ENCODE measurements at places on chromosomes 12 and 14.

DNA sequence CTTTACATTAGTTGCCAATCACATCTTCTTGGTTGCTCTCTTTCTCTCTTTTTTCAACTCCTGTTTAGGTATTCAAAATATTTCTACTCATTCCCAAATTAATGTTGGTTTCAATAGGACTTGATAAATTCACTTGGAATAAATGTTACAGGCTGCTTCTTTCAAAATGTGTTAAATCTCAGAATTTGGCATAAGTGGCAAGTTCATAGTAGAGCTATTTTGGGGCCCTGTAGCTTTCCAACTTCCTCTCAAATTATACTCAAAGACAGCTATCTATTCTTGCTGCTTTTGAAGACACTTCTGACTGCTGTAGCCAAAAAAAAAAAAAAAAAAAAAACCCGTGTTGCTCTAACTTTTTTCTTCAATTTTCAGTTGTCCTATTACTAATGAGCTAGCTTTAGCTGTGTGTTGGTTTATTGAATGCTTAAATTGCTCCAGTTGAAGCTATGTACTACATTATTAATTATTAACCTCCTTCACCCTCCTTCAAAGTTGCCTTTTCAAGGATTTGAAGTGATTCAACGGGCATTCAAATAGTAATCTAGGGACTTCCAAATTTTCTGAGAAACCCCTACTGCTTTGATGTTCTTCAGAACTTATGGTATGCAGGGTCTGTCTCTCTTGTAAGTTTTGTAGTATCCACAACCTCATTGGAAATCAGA lies 554.6 kb upstream of the FLRT2 start:
- no peak for DNase-seq

- no peak for DNase-seq
Observed at GRCh38 chr12:1502379-1502720, 92.0 kb downstream of the FBXL14 start.

DNA sequence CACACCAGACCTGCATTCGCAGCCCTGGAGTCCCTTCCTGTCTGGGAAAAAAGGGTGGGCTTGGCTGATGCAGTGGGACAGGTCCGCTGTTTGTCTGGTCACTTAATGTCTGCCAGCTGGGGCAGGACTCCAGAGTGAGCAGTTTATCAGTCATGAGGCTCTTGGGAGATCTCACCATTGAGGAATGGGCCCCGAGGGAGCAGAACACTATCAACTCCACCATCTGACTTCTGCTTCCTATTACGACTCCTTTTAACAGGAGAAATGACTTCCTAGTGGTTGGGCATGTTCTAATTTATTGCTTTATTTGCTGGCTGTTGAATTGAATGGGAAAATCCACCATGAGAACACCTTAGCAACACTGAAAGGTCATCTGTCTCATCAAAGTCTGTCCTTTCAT lies 182.5 kb upstream of the RASSF8 start:
- DNase-seq: peak; percentile 58

- no peak for DNase-seq
Observed at GRCh38 chr12:128163086-128163485, 103.9 kb upstream of the TMEM132C start.

DNA sequence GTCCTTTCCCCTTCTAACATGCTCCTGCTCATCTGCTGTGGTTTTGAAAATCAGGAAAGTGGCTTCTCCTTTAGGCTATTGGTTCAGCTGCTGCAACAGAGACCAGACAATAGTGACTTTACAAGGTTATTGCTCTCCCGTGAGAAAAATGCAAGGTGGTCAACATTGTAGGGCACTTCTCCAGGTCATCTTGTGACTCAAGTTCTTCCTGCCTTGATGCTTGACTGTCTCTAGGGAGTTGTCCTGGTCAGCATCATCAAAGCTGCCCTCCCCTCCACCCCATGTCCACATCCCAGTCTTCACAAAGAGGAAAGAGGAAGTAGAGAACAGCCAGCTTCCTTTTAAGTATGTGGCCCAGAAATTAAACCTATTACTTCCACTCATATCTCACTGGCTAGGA lies 3.9 kb upstream of the TMEM63C start:
- DNase-seq: peak; percentile 49

DNA sequence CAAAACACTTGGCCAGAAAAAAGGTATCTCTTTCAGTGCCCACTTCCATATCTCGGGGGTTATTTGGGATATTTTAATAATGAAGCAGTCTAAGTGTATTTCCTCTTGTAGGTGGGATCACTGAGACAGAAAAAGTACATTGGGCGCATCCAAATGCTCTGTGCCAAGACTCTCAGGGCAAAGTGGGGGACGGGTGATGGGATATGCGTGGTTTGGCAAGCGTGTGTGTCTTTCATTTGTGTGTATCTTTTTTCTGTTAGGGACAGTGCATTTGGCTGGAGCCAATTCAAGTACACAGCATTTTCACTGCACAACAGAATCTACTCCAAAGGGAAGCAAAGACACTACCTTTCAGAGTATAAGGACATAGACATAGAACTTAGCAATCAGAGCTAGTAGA lies 29.3 kb downstream of the SSPN start:
- DNase-seq: no peak

- peak; percentile 14 for DNase-seq
Observed at GRCh38 chr14:56119201-56119981, 1.2 kb downstream of the PELI2 start.

GRCh38 chr14:37198273-37198598 lies 499 bp downstream of the MIPOL1 start:
- DNase-seq: no peak

DNA sequence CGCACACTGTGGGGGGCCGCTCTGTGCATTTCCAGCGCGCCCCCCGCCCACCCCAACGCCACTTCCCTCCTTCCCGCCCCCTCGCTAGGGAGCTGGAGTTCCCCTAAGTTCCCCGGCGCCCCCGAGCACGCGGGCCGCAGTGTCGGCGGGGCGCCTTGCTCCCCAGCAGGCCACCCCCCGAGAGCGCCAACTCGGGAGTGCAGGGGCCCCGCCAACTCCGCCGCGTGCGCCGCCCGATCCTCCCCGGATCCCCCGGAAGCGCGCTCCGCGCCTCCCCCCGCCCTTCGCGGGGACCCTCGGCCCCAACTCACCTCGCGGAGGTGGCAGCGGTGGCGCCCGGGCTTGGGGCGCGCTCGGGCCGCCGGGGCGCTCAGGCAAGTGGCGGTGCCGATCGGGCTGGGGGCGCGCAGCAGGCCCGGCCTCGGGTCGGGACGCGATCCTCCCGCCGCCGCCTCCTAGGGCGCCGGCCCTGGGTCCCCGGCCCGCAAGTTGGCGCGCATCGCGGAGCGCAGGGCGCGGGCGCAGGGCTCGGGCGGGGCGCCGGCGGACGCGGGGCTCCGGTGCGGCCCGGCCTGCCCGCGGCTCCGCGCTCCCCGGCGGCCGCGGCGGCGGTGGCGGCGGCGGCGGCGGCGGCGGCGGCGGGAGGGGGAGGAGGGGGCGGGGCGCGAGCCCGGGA lies at the start of gene NCOR2:
NCOR2 (minus strand) TSS at position 616 of the 676 bp plus-strand sequence. CDS start 72,361 bp downstream, outside the sequence.
- peak; percentile 10 for DNase-seq

- no peak for DNase-seq
Observed at GRCh38 chr14:62824086-62824485, 221.2 kb downstream of the KCNH5 start.

- no peak for DNase-seq
Observed at GRCh38 chr12:11717519-11717961, 68.1 kb downstream of the ETV6 start.

- DNase-seq: peak; percentile 2
Observed at GRCh38 chr14:22220427-22220826, 368.6 kb downstream of the DAD1 start.

- DNase-seq: no peak
Observed at GRCh38 chr12:94872007-94872653, 131.4 kb downstream of the NDUFA12 start.

DNA sequence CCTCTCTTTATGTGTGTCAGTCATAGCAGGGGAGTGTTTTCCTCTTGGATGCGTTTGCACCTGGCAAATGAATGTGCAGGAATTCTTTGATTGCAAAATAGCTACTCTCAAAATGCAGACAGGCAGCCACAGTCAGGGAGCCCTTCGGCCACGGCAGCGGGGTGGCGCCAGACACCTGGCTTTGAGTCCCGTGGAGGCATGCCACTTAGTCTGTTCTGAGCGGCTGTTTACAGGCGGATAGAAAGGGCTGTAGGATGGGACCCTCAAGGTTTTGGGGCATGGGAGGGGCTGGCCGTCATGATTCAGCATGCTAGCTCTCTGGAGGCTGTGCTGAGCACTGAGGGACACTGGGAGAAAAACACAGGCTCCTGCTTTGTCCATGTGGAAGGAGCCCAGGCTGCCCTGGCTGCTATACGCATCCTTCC lies 117.1 kb downstream of the SLC25A47 start:
- DNase-seq: no peak

GRCh38 chr14:102872020-102872419 lies 50.4 kb upstream of the AMN start:
- DNase-seq: no peak

DNA sequence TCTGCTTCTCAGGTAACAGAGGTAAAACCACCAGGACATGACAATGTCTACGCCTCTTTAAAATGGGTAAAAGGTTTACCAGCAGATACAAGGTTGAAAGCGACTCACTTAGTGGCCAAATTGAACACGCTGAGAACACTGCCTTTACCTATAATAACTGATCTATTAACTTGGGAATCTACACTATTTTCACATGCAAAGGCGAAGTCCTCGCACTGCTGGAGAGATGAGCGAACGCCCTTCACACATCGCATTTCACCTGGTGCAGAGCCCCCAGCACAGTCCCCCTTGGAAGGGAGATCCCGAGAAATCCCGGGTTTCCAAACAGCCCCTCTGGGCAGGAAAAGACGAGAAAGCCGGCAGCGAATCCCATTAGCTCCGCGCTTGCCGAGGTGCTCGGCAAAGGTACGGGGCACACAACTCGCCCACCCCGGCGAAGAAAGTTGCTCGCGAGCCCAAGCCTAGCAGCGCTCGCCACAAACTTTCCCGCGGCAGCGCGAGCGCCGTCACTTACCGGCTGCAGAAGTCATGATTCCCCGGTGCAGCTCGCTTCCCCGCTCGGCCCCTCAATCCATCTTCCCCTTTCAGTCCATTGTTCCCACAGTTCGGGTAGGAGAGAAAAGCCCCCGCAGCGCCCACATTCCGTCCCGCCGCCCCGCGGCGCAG lies 423 bp downstream of the FGD6 start:
- peak; percentile 10 for DNase-seq

GRCh38 chr12:6375269-6376078 lies at the start of gene SCNN1A:
SCNN1A (minus strand) TSS chr12:6375563; CDS start chr12:6374783, 780 bp downstream.
- DNase-seq: no peak

GRCh38 chr12:56061982-56062381 lies 18.0 kb upstream of the ERBB3 start:
- DNase-seq: no peak

- no peak for DNase-seq
Observed at GRCh38 chr12:88562846-88563582, 17.3 kb downstream of the KITLG start.

- DNase-seq: peak; percentile 51
Observed at GRCh38 chr12:53499266-53500141, at the start of gene MAP3K12. MAP3K12 (minus strand) TSS chr12:53499458; CDS start chr12:53487391, 12,067 bp downstream.

DNA sequence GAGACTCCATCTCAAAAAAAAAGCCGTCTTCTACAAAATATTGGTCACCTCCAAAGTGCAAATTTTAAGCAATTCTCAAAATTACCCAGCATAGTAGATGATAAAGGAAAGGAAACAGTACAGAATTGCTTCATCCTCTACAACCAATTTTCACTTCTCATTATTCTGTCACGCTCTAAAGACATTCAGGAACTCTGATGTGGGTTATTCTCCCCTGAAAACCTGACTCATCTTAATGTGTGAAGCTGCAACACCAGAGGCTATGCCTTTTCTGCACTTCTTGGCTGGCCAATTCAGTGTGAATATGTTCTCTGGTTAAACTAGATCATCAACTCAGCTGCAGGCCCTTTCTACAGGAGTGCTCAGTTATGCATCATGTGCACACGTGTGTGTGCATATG lies 11.0 kb downstream of the PTGER2 start:
- DNase-seq: peak; percentile 75

DNA sequence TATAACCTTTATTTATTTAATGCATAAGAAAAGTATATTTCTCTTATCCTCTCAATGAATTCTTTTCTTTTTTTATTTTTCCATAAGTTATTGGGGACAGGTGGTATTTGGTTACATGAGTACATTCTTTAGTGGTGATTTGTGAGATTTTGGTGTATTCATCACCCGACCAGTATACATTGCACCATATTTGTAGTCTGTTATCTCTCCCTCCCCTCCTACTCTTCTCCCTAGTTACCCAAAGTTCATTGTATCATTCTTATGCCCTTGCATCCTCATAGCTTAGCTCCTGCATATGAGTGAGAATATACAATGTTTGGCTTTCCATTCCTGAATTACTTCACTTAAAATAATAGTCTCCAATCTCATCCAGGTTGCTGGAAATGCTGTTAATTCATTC lies 1900.0 kb upstream of the SEL1L start:
- no peak for DNase-seq

GRCh38 chr14:54169254-54169924 lies 212.8 kb upstream of the BMP4 start:
- DNase-seq: no peak

- no peak for DNase-seq
Observed at GRCh38 chr12:16349131-16349460, 1.7 kb downstream of the MGST1 start.

DNA sequence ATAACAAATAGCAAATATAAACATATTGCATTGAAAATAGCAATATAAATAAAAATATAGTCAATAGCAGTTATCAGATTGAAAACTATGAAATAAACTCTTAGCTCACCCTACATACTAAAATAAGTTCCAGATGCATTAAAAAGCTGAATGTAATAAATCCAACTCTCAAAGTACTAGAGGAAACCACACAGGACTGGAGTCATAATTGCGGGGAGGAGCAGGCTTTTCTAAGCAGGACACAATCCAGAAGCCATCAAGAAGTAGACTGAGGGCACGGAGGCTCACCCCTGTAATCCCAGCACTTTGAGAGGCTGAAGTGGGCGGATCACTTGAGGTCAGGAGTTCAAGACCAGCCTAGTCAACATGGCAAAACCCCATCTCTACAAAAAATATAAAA lies 22.2 kb downstream of the GSC start:
- DNase-seq: no peak

DNA sequence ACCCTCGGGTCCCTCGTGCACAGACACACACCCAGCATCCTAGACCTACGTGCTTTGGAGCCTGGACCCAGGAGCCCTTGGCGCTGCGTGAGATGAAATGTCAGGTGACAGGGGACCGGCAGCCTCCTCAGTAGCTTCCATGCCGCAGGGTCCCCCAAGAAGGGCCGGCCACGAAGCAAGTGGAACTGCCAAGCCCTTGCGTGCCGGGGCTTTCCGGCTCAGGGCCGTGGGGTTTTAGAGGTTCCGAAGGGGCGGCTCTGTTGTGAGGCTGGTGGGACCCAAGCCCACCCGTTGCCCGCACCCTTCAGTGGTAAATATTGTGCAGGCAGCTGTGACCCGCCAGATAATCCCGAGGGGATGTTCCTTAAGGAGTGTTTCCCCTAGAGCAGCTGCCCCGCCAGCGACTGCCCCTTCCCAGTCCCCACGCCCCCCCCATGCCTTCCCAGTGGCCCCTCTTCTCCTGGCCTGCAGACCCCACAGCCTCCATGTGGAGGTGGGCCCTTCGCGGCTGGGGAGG lies 133.7 kb downstream of the ADGRD1 start:
- DNase-seq: no peak

GRCh38 chr12:48296586-48297282 lies 54.0 kb downstream of the ZNF641 start:
- DNase-seq: no peak

- no peak for DNase-seq
Observed at GRCh38 chr12:7868391-7868790, 4.3 kb downstream of the SLC2A14 start.

All from Kasumi-1 (cell line).